ENCODE measurements at places on chromosomes 3 and 15.

DNA sequence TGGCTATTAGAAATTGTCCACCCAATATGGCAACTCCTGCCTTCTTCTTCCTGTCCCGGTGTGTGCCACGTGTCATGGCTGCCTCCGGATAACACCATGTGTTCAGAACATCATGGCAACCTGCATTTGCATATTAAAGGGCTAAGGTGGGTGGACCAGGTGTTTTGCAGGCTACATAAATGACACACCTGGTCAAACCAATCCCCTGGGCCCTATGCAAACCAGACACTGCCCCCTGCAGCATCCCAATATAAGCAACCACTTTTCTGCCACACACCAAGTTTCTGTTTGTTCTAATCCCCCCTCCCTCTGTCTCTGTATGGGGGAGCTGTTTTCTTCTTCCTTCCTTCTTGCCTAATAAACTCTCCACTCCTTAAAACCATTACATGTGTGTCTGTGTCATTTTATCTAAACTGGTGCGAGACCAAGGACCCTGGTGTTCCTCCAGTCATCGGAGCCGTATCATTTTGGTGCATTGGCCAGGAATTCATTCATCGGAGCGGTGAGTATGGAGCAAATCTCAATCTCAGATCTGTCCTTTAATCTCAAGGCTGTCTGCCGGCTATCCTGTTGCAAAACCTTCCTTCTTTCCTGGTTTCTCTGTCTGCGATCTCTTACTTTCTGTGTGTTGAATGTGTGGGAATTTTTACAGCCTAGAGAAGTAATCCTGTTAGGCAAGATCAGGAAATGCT is 44.5 kb downstream of the NCEH1 start:
- DNase-seq, result no peak

DNA sequence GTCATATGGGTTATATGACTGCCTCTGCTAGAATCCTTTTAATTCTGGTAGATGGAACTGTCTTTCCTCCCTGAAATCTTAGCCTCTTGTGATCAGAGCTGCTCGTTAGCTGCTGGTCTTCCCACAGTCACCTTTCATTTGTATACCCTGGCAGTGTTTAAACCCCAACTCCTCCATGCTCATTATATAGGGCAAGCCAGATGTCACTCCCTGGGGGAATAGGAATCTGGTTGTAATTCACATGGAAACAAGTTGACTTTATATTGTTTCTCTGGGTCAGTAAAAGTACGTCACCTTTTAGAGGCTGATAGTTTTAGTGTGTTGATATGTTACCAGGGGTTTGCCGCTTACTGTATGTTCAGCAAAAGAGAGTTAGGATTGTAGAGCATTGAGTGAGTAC is 103.5 kb downstream of the ITPR1 start:
- DNase-seq, result no peak

GRCh38 chr3:163315786-163316185 is 1762.5 kb downstream of the SI start:
- DNase-seq, result no peak

GRCh38 chr3:133927540-133928066 is 31.9 kb upstream of the RAB6B start:
- DNase-seq, result peak; percentile 78

- no peak for DNase-seq
These were observed 79.9 kb downstream of the GTPBP8 start for GRCh38 chr3:113070681-113071113.

DNA sequence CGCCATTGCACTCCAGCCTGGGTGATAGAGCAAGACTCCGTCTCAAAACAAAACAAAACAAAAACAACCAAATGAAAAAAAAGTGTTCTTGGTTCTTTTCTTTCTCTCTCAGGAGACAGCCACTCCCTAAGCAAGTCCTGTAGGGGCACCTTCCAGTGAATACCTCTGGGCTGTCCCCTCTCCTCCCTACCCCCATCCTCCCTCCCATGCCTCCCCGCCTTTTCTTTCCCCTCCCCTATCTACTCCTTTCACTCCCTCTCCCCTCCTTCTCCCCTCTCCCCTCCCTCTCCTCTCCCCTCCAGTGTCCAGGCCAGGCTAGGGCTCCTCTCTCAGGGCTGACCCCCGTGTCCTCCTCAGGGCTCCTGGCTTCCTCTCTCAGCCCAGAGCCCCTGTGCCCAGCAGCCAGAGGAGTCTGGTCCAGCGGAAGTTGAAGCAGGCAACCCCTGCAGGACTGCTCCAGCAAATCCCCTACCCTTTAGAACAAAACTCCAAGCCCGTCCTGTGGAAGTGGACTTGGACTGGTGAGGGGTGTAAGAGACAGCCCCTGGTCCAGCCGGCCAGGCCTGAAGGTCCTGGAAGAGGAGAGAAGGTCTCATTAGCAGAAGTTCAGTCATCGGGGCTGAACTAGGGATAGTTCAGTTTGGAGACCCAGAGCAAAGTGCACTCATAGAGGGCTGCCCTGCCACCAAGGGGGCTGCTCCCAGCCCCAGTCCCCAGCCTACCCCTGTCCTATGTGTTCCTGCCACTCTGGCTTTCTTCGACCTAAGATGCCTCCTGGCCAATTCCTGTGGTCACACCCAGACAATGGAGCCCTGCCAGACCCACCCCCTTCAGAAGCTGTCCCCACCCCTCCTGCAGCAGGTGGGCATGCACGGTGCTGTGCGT is 79.8 kb upstream of the IQSEC1 start:
- DNase-seq, result no peak

- DNase-seq, result no peak
These were observed 76.4 kb downstream of the FSIP1 start for GRCh38 chr15:39706206-39706605.

GRCh38 chr3:63927422-63928280 is 15.5 kb upstream of the SCAANT1 start:
- DNase-seq, result no peak

GRCh38 chr15:81475471-81475870 is 101.5 kb upstream of the TMC3 start:
- DNase-seq, result no peak

DNA sequence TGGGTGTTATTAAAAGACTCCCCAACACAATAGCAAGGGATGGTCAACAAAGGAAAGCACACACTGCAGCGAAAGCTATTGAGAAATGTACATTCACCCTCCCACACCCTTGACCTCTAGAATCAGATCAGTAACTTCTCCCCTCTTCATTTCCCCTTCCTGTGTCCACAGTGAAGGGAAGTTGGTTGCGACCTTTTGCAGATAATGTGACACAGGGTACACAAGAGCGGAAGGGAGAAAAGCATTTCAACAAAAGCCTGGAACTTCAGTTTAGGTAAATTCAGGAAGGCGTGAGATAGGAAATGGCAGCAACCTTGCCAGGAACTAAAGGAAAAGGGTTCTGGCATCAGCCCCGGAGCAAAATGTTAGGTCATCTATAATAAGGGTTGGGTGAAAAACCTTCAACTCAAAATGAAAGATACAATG is 899.8 kb downstream of the MCTP2 start:
- DNase-seq, result no peak

DNA sequence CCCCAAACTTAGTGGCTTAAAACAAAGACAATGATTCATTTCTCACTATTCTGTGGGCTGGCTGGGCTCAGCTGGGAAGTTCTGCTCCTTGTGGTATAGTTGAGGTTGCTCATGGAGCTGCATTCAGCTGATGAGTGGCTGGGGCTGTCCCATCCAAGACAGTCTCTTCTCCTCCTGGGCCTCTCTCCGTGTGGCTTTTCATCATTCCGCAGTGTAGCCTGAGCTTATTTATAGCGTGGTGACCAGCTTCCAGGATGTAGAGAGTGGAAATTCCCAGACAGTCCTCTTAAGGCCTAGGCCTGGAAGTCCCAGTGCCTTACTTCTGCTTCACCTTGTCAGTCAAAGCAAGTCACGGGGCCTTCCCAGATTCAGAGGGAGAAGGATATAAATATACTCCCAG is 136.7 kb upstream of the DAZL start:
- DNase-seq, result no peak

DNA sequence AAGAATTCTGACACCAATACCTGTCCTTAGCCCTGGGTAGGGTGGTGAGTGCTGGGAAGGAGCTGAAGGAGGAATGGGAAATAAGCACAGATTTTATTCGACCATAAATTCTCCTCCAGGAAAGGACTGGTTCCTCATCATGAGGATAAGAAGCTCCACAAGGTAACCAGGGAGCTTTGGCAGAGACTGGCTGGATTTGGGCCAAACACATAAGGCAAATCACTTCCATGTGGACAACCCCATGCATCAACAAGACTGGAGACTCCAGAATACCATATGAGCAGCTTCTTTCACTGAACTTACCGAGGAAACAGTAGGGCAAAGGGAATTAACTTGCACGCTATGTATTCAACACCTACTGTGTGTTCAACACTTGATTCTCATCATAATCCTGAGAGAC is 312.5 kb downstream of the NTRK3 start:
- DNase-seq, result no peak

GRCh38 chr3:141239511-141240281 is 8.1 kb downstream of the PXYLP1 start:
- DNase-seq, result no peak

GRCh38 chr3:13053420-13053819 is 19.8 kb downstream of the IQSEC1 start:
- no peak for DNase-seq

DNA sequence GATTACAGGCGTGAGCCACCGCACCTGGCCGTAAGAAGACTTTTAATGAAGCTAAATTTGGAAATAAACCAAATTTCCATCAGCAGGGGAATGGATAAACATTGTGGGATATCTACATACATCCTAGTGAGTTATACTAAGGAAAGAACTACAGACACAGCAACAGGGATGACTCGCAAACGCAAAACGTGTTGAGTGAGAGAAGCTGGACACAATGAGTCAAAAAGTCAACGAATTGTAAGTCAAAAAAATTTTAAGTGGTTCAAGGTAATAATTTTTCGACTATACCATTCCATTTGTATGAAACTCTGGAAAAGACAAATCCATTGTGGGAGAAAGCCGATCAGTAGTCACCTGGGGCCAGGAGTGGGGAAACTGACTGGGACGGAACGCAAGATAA is 19.9 kb downstream of the PLA2G4F start:
- no peak for DNase-seq

- no peak for DNase-seq
These were observed 22.4 kb downstream of the CYP11A1 start for GRCh38 chr15:74345051-74345450.

- DNase-seq, result no peak
These were observed 46.9 kb downstream of the TBL1XR1 start for GRCh38 chr3:177150218-177150916.

DNA sequence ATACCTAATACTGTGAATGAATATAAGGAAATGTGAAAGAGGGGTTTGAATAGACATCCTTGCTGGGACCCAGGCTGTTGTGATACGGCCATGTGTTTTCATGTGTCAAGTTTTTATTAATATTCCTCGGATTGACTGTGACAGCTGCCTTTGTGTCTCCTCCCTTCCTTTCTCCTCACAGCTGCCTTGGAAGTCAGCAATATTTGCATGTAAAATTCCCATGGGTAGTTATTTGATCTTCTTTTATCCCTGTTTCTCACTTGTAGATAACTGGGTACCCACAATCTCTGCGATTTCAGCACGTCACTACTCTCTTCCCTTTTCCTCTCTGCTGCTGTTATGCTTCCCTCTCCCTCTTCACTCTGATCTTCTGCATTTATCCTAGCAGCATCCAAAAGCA is 9.4 kb downstream of the GPR156 start:
- no peak for DNase-seq

DNA sequence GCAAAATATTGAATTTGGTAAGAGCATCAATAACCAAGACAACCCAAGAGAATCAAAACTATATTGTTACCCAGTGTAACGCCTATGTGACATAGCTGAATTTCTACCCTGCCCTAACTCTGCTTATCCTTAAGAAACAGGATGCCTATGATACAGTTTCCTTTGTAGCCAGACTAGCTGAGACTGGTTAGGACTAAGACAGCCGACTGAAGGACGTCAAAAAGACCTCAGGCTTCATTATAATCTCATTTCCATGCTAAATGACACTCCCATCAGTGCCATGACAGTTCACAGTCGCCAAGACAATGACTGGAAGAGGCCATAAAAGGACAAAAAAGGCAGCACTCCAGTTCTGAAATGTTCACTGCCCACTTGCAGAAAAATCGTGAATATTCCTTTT is 66.8 kb downstream of the GBE1 start:
- DNase-seq, result no peak

DNA sequence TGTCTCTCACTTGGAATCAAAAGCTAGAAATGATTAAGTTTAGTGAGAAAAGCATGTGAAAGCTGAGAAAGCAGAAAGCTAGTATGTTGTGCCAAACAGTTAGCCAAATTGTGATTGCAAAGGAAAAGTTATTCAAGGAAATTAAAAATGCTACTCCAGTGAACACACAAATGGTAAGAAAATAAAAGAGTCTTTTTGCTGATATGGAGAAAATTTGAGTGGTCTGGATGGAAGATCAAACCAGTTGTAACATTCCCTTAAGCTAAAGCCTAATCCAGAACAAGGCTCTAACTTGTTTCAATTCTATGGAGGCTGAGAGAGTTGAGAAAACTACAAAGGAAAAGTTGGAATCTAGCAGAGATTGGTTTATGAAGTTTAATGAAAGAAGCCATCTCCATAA is 11.8 kb downstream of the ADGRG7 start:
- no peak for DNase-seq

- no peak for DNase-seq
These were observed 284.0 kb downstream of the LPP start for GRCh38 chr3:188437926-188438325.

GRCh38 chr3:166186003-166186402 is 348.8 kb upstream of the BCHE start:
- no peak for DNase-seq

GRCh38 chr15:84666373-84666772 is 8.4 kb upstream of the NMB start:
- no peak for DNase-seq

DNA sequence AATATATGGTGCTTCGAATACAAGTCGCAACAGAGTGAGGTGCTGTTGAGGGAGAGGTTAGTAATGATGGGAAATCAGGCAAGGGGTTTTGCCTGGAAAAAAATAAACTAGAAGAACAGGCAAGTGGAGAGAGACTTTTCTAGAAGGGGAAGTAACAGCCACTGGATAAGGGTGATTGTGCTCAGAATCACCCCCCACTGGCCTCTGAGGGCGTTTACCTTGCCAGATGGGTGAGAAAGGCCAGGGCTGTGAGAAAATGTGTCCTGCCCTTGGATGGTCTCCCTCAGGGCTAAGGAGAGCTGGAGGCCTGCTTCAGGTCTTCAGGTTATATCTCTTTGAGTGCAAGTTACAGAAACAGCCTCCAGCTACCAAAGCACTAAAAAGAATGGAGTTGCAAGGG is 151.8 kb downstream of the MEX3B start:
- DNase-seq, result no peak

DNA sequence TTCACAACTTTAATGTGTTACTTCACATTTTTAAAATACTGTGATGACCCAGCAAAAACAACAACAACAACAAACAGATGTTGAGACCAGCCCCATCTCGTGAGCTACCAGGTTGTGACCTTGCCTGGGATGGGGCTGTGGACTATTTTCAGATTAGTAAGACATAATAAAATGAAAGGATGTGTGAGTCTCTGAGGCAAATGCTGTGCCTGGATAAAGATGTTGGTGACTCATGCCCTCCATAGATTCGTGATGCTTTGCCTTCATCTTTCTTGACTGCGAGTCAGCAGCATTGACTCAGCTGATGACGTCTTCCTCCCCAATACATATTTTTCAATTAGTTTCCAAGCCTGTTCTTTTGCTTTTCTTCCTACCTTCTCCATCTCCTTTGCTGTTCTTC is 453.0 kb upstream of the CFAP20DC start:
- no peak for DNase-seq

GRCh38 chr3:161559177-161559998 is 62.8 kb downstream of the OTOL1 start:
- DNase-seq, result no peak

Data from activated CD8-positive, alpha-beta memory T cell treated with anti-CD3 and anti-CD28 coated beads for 1 hour (primary cell).